ENCODE measurements at places on chromosomes 3 and 15.

DNA sequence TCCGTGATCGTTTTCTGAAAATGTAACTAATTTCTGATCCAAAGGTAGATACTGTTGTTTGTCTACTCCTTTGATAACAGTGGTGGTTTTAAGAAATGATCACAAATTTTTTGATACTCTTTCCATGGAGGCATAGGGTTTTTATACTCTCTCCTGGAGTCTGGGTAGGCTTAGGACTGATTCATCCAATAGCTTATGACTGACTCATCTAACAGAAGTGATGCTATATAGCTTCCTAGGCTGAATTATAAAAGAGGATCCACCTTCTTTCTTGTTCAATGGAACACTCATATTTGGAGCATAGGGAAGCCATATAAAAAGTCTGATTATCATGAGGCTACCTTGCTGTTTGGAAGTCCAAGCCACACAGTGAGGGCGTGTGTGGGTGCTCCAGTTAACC lies 84.3 kb downstream of the CHST2 start:
- no peak for DNase-seq

DNA sequence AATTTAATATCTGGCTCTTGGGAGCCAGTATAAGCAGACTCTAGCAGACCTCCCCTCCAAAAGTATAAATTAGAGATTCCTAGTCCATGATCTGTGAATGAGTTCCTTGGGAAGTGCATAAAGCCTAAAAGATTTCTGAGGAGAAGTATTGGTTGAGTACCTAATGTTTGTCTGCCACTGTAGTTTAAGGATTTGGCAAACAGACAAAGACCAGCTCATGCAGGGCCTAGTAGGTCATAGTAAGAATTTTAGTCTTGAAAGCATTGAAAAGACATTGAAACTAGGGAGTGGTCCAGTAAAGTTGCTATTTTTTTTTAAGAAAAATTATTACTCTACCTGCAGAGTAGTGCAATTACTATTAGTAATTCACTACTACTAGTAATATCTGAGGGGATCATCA lies 67.5 kb downstream of the SPRED1 start:
- DNase-seq, result no peak

- no peak for DNase-seq
Measured at GRCh38 chr15:41666353-41666920, 6.2 kb downstream of the MGA start.

DNA sequence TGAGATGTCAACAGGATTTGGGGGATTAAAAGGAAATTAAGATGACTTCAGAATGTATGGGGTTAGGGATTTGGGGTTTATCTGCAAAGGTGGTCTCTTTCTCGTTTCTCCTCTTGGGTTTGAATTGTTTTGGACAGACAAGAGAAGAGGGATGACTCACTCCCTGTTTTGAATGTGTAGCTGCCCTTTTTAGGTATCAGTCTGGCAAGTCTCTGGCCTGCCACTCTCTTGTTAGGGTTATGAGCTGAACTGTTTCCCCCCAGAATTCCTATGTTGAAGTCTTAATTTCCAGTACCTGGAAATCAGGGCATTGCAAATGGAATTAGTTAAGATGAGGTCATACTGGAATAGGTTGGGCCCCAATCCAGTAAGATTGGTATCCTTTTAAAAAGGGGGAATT lies 291.7 kb downstream of the MEX3B start:
- DNase-seq, result no peak

- no peak for DNase-seq
Measured at GRCh38 chr3:32305361-32305876, 66.9 kb downstream of the CMTM8 start.

DNA sequence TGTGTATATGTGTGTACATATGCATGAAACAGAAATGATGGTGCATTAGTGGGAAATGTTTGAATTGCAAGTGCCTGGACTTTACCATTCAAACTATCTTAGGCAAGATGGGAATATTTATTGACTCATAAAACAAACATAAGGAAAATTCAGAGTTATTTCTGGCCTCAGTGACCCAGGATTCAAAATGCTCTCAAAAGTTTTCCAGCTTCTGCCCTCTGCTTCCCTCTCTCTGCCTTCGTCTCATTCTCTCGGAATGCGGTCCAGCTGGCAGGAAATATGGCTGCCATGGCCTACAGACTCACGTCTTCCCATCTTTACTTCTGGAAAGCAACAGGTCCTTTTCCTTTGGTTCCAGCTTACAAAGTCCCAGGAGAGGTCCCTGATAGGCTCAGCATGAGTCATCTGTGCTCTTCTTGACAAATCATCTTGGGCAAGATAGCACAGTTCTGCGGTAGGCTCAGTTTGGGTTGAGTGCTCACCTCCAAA lies 8.7 kb upstream of the ZNF774 start:
- no peak for DNase-seq

GRCh38 chr3:115169808-115170207 lies 22.7 kb upstream of the ZBTB20 start:
- DNase-seq, result no peak

- no peak for DNase-seq
Measured at GRCh38 chr3:15556512-15556911, 35.0 kb upstream of the COLQ start.

DNA sequence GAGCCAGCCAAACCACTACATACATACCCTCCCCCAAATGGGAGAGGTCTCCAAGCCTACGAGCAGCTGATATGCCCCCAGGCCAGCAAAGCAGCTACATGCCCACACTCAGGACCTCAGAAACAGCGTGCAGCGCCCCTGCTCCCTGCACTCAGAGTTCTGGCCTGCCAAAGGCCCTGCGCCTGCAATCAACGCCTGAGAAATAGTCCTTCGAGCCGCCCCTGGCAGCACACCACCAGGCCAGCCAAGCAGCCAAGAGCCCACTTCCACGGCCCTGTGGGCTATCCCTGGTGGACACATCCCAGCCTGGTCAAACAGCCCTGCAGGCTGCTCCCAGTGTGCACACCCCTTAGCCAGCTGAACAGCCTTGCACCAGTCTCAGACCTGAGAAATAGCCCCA lies 139.1 kb downstream of the DMXL2 start:
- no peak for DNase-seq

GRCh38 chr3:152209060-152209459 lies 59.7 kb upstream of the MBNL1 start:
- DNase-seq, result no peak

DNA sequence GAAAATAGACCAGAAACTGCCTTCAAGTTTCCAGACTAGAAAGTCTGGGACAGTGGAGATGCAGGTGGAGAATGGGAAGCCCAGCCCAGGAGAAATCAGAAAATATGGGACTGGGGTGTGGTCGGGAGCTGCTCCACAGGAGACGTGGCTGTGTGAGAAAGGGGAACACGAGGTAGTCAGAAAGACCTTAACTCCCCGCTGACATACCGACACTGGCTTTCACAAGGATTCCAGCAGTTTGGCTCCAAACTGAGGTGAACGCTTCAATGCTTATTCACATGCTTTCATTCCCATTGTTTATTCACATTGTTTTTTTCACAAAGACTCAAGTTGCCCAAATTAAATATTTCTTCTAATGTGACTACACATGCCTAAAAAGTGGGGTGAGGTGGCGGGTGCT lies 111.5 kb upstream of the SLCO3A1 start:
- no peak for DNase-seq

GRCh38 chr3:101730839-101731238 lies 6.4 kb downstream of the CEP97 start:
- DNase-seq, result no peak

DNA sequence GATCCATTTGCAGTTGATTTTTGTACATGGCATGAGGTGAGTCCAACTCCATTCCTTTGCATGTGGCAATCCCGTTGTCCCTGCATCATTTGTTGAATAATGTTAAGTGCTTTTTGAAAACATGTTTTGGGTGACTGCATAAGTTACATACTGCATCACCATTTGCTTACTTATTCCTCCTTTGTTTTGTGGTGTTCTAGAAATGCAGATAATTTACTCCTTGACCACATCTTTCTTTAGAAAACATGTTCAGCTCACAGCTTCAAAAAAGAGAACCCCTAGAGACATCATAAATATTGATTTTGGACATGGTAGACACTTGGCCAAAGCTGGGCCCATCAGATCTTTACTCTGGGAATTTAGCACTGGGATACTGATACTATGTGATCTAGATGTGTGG lies 135.3 kb upstream of the DAZL start:
- no peak for DNase-seq

- DNase-seq, result peak; percentile 42
Measured at GRCh38 chr15:41661518-41662225, 1.5 kb downstream of the MGA start.

DNA sequence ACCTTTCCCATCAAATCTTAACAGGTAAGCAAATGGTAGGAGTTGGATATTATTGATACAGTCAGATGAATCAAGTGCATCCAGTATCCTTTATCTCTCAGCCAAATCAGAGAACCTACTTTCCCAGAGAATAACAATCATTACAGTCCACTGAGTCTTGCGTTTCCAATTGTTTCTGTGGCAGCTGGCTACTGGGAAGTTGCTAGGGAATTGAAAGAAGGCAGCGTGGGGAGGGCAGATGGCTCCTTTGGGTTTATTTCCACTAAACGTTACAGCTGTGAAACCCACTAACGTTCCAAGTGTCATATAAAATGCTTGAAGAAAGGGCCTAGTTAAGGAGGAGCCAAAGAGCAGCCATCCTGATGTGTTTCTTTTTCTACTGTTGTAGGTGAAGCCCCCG lies 78.4 kb downstream of the WDR72 start:
- DNase-seq, result no peak

DNA sequence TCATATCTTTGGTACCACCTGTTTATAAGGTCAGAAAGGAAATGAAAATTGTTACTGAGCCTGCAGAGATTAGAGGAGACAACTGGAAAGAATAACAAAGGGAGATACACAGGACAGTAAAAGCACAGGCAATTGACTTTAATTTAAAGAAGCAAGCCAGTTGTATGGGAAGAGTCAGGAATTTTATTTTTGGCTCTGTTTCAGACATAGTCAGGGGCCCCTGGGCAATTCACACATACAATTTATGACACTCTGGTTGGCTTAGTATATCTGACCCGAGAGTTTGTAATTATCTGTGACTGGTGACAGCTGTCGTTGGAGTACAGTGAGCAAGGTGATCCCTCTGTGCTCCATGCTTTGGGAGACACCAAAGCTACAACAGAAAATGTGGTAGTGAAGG lies 591.9 kb upstream of the NECTIN3 start:
- DNase-seq, result no peak

- DNase-seq, result no peak
Measured at GRCh38 chr15:89385596-89386331, 51.1 kb upstream of the POLG start.

DNA sequence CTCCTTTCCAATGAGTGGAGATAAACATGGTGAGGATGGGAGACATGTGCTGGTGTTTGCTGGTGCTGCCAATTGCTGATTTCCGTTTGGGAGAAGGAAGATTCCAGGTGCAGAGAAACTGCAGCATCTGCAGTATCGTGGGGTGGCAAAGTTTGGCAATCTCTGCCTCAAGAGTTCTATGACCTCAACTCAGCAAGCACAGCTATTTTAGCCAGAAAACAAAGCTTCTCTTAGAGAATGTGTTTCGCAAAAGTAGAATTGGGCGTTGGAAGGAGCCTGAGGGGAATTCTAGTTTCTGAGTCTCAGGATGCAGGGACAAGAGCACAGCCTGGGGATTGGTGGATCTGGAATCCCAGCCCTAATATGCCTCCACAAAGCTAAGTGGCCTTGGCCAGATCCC lies 18.2 kb upstream of the SHC4 start:
- no peak for DNase-seq

- DNase-seq, result no peak
Measured at GRCh38 chr15:77592758-77593157, 40.0 kb downstream of the LINGO1 start.

GRCh38 chr15:37885651-37886050 lies 48.8 kb upstream of the TMCO5A start:
- no peak for DNase-seq

- no peak for DNase-seq
Measured at GRCh38 chr3:42037318-42037945, 53.7 kb upstream of the TRAK1 start.

GRCh38 chr15:74950078-74950908 lies 6.3 kb downstream of the RPP25 start:
- peak; percentile 71 for DNase-seq

DNA sequence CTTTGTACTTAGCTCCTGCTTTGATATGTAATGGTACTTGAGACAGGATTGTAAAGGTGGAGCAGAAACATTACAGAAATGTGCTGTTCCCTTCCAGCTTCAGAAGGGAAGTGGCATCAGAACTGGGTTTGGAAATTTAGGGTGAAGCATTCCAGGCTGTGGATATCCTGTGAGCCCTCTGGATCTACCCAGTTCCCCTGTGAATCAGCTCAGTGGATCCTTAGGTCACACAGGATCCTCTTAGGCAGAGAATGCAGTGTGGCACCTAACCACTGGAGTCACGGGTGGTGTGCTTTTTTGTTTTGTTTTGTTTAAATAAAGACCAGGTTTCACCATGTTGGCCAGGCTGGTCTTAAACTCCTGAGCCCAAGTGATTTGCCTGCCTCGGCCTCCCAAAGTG lies 66.0 kb downstream of the TRIM71 start:
- no peak for DNase-seq

DNA sequence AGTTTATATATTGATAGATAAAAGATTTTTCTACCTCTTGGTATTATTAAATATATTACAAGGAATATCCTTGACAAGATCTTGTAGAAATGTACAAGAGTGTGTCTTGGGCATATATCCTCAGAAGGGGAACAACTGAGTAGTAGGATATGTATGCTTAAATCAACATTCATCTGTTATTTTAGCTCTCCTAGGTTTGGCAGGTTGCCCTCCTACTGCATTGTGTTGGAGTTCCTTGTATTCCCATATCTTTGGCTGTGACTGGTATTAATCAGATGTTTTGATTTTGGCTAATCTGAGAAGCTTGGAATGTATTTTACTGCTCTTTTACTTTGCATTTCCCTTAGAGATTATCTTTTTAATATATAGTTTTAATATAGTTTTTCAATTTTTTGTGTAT lies 4.6 kb downstream of the MYRIP start:
- DNase-seq, result no peak

GRCh38 chr3:71872256-71872655 lies 87.3 kb upstream of the PROK2 start:
- no peak for DNase-seq

GRCh38 chr3:127749361-127749760 lies 73.0 kb downstream of the MGLL start:
- DNase-seq, result no peak

DNA sequence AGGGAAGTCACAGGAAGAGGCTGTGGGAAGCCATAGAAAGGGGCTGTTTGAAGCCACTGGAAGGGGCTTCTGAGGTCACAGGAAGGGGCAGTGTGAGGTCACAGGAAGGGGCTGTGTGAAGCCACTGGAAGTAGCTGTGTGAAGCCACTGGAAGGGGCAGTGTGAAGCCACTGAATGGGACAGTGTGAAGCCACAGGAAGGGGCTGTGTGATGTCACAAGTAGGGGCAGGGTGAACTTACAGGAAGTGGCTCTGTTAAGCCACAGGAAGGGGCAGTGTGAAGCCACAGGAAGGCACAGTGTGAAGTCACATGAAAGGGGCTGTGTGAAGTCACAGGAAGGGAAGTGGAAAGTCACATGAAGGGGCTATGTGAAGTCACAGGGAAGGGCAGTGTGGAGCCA lies 33.1 kb downstream of the GASK1A start:
- DNase-seq, result no peak
